Stimulated activated CD4-positive, alpha-beta T cell treated with anti-CD3 and anti-CD28 coated beads, Interleukin-1b, Interleukin-23, amount 100 ng/mL, for 24 hours (primary cell): ENCODE measurements at places on chromosomes 1 and 21.

GRCh38 chr1:31302709-31303441 lies 6.0 kb downstream of the ZCCHC17 start:
- no peak for DNase-seq

GRCh38 chr1:6269296-6269695 lies 8.4 kb upstream of the GPR153 start:
- no peak for DNase-seq

- DNase-seq: no peak
Observed at GRCh38 chr1:12356004-12356890, 126.4 kb downstream of the VPS13D start.

DNA sequence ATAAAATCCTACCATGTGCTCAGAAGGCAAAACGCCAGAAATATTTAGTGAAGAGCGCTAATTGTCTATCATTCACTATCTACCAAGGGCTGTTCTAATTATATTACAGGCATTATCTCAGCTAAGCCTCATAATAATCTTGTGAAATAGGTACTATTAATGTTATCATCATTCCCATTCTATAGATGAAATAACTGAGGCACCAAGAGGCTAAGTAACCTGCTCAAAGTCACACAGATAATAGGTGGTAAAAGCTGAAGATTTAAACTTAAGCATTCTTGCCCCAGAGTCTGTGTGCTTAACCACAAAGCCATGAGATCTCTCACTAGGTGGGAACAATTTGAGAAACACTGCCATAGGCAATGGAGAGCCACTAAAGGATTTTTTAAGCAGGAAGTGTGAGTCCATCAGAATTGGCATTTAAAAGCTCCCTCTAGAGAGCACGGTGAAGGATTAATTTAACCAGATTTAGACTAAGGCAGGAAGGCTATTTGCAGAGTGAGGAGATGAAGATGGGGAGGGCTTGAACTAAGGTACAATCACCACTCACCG lies 1.7 kb upstream of the SMAP2 start:
- DNase-seq: no peak

DNA sequence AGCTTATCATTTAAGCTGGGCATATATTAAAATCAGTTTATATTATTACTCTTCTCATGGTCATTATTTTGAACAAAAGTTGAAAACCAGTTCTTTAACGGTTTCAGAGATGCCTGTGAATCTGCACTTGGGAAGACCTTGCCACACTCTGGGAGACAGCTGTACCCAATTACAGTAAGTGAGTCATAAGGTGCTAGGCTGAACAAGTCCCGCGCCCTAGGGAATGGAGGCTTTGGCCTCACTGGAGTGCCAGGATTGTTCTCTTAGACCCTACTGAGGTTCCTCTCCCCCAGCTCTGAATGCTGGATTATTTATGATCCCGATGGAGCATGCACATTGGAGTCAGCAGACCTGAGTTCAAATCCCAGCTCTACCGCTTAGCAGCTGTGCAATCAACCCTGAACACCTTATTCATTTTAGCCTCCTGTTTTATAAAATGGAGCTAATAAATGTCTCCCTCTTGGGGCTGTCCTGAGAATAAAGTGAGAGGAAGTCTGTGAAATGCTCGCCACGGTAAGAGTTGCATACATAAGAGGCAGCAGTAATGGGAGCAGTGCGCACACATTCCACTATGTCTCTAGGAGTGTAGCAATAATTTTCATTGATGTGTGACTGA lies 266.2 kb downstream of the FOXD2 start:
- no peak for DNase-seq

DNA sequence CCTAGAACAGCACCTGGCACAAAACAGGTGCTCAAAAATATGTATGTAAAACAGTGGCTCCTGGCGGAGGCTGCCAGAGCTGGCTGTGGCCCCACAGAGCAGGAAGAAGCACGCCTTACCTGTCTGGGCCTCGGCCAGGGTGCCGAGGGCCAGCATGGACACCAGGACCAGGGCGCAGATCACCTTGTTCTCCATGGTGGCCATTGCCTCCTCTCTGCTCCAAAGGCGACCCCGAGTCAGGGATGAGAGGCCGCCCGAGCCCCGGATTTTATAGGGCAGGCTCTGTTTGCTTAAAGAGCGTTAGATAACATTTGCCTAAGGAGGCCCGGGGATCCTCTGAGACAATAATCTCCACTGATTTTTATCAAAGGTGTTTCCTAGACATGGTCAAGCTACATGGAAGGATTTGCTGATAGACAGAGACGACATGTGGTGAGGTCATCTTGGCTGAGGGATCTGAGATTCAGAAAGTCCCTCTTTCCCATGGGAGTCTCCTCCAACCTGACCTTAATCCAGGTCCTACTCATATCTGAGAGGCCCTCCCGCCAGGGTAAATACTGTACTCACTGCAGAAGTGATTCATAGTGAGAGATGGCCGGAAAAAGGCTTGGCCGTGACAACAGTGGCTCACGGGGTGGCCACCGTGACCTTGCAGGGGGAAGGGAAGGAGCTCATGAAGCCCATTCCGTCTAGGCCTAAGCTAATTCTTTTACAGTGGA lies at the start of gene TFF1:
TFF1 (minus strand) TSS at position 244 of the 719 bp plus-strand sequence; CDS start at position 204, 40 bp downstream.
- DNase-seq: no peak

- no peak for DNase-seq
Observed at GRCh38 chr21:26546446-26547097, 26.5 kb downstream of the CYYR1 start.

DNA sequence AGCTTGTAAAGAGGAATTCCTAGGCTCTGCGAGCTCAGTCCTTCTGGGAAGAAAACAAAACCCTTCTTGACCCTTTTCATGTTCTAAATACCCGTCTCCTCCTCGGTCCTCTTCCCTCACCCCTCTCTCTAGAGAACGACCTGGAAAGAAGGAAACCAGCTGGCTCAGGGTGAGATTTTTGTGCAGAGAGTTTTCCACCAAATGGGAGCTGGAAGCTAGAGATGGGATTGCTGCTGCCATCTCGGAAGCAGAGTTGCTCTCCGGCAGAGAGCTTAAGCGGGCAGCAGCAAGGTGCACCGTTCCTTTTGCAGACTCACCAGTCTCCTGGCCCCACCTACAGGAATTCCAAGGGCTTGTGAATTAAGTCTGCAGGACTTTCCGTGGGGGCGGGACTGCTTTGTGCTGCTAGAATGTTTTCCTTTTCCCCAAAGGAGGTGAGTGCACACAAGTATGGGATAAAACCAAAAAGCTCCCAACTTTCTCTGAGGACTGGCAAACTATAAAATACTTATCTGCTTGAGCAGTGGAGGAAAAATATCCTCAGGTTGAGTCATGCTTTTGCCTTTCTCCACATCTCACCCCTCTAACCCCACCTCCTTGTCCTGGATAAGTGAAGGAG lies 29.1 kb upstream of the KIAA0040 start:
- no peak for DNase-seq

DNA sequence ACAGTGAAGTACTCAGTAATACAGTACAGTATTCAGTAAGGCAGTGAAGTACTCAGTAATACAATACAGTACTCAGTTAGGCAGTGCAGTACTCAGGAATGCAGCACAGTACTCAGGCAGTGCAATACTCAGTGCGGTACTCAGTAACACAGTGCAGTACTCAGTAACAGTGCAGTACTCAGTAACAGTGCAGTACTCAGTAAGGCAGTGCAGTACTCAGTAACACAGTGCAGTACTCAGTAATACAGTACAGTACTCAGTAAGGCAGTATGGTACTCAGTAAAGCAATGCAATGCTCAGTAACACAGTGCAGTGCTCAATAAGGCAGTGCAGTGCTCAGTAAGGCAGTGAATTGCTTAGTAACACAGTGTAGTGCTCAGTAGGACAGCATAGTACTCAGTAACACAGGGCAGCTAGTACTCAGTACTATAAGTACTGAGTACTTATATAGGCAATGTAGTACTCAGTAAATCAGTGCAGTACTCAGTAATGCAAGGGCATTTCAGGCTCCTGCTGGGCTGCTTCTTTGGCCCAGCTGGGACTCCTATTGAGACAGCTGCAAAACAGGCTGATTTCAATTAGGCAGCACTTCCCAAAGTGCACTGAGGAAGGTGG lies 411.3 kb downstream of the DISC1 start:
- no peak for DNase-seq

DNA sequence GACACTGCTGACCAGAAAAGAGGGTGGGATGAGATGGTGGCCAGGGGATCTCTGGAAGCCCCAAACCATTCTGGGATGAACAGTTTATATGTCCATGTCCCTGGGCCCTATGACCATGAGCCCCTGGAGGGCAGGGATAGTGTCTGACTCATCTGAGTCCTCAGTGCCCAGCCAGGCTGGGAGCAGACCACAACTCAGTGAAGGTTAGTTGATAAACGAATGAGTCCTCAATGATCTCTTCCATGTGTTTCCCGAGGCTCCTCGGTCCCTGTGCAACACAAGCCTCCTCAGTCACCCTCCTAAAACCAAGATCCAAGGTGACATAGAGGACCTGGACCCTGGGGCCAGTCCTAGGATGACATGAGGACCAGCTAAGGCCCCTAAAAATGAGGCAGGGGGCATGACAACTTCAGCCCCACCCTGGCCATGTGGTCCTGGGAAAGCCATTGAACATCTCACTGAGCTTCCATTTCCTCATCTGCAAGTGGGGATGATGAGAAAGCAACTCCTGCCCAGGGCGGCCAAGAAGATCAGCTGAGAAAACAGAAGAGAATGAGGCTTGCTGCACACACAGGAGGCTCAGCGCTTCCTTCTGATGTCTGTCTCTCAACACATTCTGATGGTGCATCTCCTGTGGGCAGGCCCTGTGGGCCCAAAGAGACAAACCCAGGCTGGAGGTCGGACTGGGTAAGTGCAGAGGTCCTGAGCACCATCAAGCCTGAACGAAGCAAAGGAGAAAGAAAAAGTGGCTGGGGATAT lies 86.3 kb downstream of the GLIS1 start:
- DNase-seq: no peak

- DNase-seq: no peak
Observed at GRCh38 chr1:175848329-175848728, 104.9 kb upstream of the TNR start.

GRCh38 chr1:231073331-231073730 lies 33.3 kb upstream of the FAM89A start:
- DNase-seq: no peak

DNA sequence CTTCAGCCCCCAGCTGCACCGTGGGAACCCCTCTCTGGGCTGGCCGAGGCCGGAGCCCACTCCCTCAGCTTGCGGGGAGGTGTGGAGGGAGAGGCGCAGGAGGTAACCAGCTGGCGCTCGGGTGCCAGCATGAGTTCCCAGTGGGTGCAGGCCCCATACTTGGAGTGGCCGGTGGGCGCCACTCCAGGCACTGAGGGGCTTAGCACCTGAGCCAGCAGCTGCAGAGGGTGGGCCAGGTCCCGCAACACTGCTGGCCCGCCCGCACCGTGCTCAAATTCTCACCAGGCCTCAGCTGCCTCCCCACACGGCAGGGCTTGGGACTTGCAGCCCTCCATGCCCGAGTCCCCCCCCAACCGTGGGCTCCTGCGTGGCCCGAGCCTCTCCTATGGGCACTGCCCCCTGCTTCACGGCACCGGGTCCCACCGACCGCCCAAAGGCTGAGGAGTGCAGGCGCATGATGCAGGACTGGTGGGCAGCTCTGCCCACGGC lies 47.2 kb downstream of the LRRC53 start:
- DNase-seq: no peak

- no peak for DNase-seq
Observed at GRCh38 chr1:220894025-220894923, 15.0 kb downstream of the HLX start.

GRCh38 chr1:41955461-41956159 lies 36.9 kb upstream of the HIVEP3 start:
- DNase-seq: no peak
